ENCODE measurements at places on chromosomes 6 and 20.

GRCh38 chr6:3510178-3510577 lies 53.3 kb upstream of the SLC22A23 start:
- no peak for DNase-seq

DNA sequence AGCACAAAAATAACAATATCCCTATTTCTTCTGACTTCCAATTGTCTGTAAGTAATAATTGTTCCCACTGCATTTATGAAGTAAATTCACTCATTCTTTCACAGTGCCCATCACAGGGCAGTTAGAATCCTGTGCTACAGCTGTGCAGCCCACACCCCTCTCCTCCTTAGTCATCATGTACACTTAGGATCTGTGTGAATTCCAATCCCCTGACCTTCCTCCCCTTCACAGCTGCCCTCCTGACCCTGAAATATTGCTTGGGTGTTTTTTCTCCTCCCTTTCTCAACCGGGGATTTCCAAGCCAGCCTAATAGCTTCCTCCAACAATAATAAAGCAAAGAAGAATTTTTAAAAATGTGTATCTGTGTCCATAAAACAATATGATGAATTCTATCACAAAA lies 91.5 kb upstream of the BEND6 start:
- DNase-seq = no peak

- no peak for DNase-seq
These were observed 231.6 kb downstream of the TBXT start for GRCh38 chr6:165936096-165936495.

- DNase-seq = peak; percentile 65
These were observed 81.3 kb upstream of the CCDC28A start for GRCh38 chr6:138692058-138692977.

DNA sequence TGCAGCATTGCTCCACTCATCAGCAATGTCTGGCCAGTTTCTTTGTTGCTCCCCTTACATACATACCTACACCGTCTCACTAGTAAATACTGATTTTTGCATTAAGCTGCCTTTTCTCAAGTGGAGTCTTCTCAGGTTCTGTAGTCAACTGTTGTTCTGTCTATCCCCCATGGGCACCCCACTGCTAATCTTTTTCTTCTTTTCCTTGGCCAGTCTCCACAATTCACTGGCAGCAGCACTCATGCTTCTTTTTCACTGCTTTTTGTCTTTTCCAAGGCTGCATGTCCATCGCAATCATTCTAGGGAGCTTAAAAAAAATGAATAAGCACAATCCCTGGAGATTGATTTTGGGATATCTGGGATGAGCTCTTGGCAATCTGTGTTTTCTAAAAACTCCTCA lies 10.3 kb upstream of the ERVFRD-1 start:
- no peak for DNase-seq

DNA sequence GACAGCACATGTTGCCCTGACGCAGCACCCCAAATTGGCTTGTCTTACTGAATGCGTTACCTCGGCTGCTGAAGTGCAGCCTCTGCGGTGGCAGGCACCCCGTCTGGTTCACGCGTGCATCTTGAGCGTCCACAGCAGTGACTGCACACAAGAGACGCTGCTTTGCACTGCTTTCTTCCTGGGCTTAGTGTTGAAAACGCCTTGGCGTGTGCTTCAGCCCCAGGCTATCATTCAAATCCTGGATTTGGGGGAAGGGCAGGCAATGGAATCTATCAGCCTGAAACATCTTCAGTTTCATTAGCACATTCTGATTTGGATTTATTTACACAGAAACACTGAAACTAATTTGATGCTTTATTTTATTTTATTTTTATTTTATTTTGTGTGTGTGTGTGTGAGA lies 342.7 kb downstream of the SMOC2 start:
- DNase-seq = no peak

GRCh38 chr20:46151936-46152335 lies 33.8 kb downstream of the CD40 start:
- DNase-seq = no peak

DNA sequence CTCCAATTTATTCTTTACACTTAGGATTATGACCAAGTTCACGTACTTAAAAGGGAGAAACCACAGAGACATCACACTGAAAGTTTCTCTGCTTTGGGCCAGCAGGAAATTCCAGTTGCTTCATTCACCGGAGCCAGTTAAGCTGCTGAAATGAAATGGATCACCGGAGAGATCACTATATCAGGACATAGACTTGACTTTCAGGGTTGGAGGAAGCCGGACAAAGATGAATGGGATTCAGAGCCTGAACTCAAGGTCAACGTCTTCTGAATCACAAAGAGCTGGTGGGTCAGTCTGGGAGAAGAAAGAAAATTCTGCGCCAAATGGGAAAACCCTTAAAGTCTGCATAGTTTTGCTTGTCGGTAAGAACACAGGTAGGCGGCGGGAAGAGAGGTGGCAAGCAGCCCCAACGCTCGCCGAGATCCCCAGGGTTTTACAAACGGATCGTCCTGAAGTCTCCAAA lies 81.9 kb upstream of the CCDC28A start:
- no peak for DNase-seq

DNA sequence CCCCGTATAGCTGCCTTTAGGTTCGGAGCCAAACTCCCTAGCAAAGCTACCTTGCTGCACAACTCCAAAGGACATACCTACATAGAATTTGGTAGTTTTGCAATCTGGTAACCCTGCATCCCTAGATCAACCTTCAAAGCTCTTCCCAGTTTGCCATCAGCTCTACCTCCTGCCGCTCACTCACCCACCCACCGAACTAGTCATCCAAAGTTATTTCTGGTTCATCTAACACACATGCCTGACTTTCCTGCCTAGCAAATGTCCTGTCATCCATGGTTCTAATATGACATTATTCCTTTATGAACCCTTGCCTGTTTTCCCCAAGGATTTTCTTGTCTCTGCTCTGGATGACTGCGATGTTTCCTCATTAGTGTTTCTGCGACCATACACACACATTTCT lies 21.6 kb downstream of the SPAG4 start:
- no peak for DNase-seq

GRCh38 chr20:19049514-19049913 lies 162.9 kb upstream of the SLC24A3 start:
- no peak for DNase-seq

DNA sequence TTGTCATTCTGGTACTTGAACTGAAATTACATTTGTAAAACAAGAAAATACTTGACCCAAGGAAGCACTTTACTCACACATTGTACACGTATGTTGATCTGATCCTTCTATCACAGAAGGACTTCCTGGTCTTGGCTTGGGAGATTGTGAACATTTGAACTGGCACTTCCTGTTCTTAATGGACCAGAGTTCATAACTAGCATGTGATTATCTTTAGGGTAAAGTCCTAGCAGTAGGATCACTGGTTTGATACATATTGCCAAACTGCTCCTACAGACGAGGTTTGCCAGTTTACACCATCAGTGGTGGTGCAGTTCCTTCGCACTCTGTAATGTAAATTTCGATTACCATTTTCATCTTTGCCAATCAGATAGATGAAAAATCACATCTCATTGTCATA lies 12.7 kb downstream of the HECA start:
- no peak for DNase-seq

DNA sequence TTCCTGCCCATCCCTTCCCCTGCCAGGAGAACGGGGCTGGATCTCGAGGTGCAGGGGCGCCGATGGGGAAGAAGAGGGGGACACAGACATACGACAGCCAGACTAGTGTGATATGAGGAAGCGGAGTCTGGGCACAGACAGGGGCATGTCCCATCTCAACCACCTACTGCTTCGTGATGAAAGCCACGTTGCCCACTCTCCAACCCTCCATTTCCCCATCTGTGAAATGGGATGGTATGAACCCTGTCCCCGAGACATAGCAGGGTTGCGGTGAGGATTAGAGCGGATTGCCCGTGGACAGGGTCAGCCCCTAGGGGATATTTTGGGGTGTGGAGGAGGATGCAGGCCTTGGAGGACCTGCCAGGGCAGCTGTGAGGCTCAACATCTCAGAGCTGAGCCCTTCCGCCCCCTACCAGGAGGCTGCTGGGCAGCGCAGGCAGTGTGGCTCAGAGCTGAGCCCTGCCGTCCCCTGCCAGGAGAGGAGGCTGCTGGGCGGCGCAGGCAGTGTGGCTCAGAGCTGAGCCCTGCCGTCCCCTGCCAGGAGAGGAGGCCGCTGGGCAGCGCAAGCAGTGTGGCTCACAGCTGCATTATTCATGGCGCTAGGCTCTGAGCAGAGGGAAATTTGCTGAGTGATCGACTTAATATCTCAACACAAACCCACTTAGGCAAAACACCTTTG lies 71.7 kb downstream of the GRM4 start:
- DNase-seq = no peak

DNA sequence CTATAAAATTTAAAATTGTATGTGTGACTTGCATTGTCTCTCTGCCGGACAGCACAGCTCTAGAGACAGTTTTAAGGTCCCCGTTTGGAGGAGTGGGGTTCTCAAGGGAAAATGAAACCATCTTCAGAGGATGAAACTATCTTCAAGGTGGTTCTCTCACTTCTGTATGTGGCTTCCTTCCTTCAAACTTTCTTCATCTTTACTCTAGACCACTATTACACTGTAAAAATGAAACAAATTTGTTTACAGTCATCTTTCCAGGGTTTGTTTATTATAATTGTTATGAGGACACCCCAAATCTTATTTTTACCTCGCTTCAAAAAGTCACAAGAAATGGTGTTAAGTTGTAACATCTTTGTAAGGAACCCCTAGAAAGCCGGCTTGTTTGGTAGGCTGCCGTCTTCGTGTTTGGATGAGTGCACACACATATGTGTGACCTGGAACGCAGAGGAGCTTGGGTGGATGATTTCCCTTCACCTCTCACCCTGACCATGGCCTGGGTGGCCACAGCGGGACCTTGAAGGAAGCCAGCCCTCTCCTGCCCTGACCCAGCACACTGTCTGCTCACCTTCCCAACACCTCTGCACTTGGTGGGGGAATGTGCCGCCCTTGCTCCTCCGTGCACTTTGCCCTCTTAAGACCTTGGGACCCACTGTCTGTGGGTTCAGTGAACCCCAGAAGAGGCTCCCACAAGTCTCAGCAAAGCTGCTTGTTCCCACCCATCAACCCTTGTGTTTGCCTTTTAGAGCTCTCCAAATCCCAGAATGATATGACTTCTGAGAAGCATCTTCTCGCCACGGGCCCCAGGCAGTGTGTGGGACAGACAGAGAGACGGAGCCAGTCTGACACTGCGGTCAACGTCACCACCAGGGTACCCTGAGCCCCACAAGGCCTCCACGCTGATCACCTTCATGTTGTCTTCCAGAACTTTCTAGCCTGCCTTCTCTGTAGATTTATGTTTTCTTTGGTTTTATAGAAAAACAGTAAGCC lies 67.8 kb downstream of the SYTL3 start:
- DNase-seq = no peak

- DNase-seq = no peak
These were observed 28.2 kb downstream of the DSTN start for GRCh38 chr20:17598013-17598550.

- no peak for DNase-seq
These were observed 6.4 kb downstream of the ADGRF5 start for GRCh38 chr6:46915380-46915779.

- DNase-seq = no peak
These were observed 59.6 kb downstream of the TIAM2 start for GRCh38 chr6:155054491-155055250.

GRCh38 chr6:66423047-66423446 lies 716.0 kb upstream of the EYS start:
- DNase-seq = no peak

DNA sequence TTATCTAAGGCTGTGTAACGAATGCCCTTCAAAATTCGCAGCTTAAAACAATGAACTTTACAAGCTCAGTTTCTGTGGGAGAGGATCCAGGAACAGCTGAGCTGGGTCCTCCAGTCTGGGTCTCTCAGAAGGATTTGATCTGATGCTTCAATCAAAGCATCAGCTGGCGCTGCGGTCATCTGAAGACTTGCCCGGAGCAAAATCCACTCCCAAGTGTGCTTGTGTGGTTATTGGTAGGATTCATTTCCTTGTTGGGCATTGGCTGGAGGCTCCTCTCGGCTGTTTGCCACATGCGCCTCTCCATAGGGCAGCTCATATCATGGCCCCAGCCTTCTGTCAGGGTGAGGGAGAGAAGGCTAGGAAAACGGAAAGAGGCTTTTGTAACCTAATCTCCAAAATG lies 269.3 kb upstream of the CHD6 start:
- no peak for DNase-seq

GRCh38 chr20:20755231-20755630 lies 42.8 kb upstream of the RALGAPA2 start:
- peak; percentile 56 for DNase-seq

DNA sequence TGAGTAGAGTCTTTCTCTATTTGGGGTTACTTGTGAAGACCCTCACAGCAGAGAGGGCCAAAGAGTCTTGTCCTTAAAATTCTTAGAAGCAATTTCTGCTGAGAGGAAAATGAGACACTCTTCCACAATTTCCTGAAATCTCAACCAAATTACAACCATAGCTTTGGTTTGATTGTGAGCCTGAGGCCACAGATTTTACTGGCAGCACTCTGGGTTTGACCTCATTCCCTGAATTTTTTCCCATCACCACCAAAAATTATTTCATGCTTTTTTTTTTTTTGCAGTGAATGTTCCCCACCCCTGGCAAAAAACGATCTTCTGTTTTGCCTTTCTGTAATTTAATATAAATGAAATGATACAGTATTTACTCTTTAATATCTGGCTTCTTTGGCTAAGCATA lies 125.5 kb downstream of the THEMIS start:
- no peak for DNase-seq

DNA sequence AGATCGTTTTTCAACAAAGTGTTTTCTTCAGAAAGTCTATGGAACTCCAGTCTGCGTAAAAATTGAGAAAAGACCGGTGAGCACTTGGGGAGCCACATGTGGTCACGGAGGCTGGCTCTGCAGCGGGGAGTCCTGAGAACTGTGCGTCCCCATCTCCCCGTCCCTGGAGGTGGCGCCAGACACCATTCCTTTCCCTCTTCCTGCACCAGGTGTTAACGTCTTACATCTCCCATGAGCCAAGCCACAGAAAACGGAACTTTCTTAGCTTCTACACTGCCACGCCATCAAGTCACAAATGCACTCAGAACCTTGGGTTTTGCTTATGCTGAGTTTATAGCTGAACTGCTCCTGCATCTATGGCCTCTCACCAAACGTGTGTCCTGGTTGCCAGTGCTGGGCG lies 62.6 kb downstream of the GINS1 start:
- DNase-seq = peak; percentile 0

DNA sequence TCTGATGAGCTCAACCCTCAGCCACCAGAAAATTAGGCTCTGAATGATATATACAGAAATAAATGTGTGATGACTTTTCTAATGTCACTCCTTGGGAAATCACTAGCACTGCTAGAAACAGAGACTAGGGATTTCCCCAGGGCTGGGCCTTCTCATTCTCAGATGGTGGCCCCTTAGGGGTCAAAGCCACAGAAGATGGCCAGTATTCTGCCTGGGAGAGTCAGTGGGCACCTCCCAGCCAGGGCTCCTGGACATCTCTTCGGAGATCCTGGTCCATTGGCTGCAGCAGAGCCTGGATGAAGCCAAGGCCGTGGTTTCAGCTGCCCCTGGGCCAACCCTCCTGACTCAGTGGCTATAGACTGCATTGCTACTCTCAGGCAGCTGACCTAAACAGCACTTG lies 276.9 kb upstream of the SUPT3H start:
- no peak for DNase-seq

Measured in AML-193 (cell line).